ENCODE measurements at places on chromosomes 2 and 18.

DNA sequence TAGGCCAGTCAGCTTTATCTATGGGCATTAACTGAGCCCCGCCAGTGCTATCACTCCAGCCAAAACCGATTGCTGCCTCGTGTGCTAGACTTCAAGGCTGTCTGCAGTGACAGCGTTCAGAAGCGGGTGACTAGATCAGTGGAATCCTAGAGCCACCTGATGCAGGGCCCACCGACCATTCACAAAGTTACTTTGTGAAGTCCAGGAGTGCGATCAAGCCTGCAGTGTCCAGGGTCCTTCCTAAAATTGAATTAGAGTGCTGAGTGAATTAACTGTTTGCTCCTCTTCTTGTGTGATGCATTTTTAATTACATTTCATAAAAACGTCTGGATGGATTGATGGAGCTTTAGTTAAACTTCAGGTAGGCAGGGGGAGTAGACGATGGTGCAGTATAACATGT lies 13.9 kb downstream of the PCARE start:
- DNase-seq: no peak

DNA sequence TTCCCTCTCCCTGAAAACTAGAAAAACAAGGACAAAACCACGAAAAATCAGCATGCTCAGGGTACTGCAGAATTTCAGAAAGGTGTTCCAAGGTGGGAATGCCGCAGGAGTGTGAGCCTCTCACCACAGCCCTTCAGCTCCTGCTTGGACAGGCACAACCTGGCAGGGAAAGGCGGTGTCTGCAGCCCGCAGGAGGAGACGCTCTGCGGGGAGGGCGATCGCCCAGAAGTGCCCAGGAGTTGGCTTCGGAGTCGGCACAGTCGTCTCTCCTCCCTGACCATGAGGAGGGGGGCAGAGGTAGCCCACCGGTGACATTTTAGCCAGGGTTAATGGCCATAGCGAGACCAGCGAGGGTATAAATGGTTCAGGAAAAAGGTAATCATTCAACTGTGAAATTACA lies 57.2 kb downstream of the TMEM18 start:
- no peak for DNase-seq

DNA sequence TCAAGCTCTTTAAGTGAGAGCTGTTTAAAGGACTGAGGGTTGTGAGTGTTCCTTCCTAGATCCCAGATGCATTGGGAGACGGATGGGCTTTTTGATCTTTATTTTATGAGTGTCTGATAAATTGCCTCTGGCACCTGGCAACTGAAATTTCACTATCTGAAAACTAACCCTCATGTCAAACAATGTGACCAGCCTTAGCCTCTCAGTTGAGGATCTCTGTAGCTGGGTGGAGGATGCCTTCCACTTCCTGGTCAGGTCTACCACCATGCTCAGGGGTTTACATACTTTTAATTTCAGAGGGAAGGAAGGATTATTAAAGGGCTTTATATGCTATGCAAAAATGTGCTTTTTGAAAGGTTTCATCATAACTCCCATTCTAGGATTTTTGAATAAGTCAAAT lies 70.5 kb upstream of the NT5C1B start:
- DNase-seq: no peak

DNA sequence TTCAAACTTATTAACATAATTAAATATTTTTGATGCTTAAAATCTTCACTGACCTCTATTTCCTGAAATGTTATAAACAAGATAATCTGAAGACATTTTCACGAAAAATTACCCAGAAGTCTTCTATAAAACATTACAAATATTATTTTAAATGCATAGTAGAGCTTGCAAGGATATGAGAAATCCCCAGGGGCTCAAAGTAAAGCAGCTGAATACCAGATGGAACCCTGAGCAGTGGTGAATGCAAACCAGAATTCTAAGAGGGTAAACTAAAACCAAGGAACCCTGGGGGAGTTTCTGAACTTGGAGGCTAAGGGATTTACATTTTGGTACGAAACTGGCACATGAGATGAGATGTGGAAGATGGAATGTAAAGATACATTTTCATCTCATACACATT lies 83.6 kb downstream of the FSHR start:
- no peak for DNase-seq

DNA sequence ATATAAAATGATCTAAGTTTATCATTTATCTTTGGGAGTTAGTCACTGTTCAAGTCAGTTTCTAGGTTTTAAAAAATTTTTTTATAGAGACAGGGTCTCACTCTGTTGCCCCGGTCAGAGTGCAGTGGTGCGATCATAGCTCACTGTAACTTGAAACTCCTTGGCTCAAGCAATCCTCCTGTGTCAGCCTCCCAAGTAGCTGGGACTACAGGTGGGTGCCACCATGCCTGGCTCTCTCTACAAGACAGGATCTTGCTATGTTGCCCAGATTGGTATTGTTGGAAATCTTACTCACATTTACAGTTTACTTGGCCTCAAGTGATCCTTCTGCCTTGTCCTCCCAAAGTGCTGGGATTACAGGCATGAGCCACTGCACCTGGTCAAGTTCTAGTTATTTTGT lies 74.5 kb downstream of the MIB1 start:
- DNase-seq: no peak

- DNase-seq: no peak
These were observed 83.3 kb upstream of the CD28 start for GRCh38 chr2:203623096-203623495.

GRCh38 chr18:6626457-6626856 lies 103.1 kb upstream of the ARHGAP28 start:
- DNase-seq: no peak

DNA sequence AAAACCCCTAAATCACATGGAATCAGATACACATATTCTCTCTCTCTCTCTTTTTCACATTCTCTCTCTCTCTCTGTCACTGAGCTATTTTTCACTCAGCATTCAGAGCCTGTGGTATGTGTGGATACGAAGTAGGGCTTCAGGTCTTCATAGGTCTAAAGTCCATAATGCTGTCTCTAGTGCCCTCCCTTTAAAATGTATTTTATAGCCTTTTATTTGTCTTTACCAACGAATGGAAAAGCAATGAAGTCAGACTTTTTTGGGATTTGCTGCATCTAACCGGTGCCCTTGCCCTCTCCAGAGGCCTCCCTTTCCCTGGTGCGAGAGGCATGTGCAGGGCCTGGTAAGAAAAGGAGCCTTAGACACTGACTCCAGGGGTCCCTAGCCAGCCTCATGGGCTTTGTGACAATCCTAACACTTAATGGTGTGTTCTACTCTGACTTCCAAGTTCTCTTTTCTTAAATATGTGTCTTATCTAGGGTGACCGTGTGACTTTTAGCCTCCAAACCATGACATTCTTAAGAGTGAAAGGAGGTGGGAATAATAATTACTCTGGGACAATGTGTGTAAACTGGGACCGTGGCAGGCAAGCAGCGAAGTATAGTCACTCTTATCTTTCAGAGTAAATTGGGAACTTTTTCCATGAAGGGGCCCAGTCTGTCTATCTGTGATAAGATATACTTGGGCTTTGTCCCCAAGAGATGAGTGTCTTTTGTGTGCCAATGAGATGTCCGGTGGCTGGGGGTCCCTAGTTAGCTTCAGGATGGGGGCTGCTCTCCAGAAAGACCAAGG lies 101.1 kb downstream of the B3GNT2 start:
- DNase-seq: no peak

DNA sequence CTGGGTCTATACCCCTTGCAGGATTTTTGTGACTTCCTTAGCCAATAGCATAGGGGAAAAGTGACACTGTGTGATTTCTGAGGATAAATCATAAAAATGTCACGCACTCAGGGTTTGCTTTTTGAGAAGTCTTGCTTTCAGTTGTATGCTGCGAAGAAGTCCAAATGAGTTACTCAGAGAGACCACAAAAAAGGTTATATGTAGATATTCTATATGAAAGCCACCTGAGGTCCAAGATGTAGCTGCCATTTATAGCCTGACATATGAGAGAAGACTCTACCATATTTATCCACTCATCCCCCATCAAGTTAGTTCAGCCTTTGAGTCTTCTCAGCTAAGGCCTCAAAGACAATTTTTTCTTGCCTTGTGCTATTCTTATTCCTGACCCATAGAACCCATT lies 488.3 kb upstream of the MAP2 start:
- no peak for DNase-seq

DNA sequence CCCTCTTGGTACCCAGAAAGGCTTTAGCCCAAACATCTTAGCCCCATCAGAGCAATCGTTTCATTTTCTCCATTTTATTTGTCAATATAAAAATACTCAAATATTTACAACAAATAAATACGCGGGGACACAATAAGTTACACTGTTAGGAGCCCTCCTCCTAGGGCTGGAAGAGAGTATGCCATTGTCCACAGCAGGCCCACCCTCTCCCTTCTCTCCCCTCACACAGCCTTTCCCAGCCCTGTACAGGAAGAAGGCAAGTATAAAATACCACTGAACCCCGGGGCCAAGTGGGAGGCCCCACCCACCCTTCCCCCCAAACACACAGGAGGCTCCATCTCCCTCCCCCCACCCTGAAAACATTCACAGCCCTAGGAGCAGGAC lies 1.9 kb upstream of the ANKRD39 start:
- DNase-seq: no peak

DNA sequence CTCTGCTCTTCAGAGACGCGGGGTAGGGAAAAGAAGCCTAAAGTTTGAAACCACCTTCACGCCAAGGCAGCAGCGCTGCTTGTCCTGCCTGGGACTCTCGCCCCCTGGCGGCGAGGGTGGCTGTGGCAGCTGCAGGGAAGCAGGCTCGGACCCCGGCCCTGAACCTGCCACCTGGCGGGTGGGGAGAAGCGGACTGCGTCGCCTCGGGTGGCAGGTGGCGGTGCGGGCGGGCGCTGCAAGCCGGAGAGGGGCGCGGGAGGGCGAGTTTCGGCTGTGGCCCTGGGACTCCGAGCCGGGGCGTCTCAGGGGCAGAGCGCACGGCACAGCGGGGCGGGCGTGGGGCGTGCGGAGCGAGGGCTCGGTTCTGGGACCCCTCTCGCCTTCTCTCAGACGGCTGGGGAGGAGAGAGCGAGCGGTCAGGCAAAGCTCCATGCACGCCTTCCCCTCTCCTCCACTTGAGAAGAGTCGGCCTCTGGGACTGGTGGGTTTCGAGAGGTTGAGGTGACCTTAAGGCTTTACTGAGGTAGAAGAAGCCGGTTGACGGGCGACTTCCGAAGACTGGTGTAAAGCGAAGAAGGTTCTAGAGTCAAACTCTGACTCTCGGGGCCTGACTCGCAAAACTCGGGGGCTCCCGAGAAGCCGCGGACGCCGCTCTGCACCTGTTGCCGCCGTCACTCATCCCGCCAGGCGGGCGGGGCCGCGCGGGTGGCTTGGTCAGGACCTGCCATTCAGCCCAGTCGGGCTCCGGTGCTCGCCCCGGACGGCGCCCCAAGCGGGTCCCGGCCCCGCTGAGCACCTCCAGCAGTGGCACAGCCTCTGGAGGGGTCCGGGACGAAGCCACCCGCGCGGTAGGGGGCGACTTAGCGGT lies 1.1 kb upstream of the BOLL start:
- DNase-seq: peak; percentile 65

GRCh38 chr2:102986826-102987490 lies 225.1 kb downstream of the TMEM182 start:
- DNase-seq: no peak

DNA sequence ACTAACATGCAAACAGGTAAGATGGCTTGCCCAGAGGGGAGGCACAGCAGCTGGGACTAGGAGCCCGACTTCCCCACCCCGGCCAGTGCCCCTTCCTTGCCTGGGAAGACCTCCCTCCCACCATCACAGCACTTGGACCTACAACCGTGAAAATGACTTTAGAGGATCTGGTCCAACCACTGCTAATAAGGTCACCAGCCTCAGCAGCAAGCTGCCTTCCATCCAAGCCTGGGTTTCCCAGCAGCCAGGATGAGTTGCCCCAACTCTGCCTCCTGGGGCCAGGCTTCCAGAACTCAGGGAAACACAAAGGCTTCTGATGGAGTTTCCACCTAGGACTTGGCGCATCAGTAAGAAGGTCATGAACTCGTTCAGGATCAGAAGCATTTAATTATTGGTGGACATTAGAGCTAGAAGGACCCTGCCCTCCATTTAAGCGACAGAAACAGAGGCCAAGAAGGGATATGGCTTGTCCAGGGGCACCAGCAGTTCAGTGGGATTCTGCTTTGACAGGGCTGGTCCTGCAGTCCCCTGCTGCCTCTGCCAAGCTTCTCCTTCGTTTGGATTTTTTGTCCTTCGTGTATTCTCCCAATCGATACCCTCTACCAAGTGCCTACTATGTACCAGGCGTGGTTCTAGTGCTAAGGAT lies 403.0 kb upstream of the ID2 start:
- DNase-seq: no peak

- no peak for DNase-seq
These were observed 147.8 kb downstream of the TMEM18 start for GRCh38 chr2:529424-529823.

GRCh38 chr2:223039618-223040017 lies 12.4 kb upstream of the KCNE4 start:
- DNase-seq: no peak

GRCh38 chr2:188524519-188525113 lies 232.9 kb downstream of the GULP1 start:
- DNase-seq: no peak

- no peak for DNase-seq
These were observed 96.7 kb upstream of the SIX3 start for GRCh38 chr2:44844651-44845270.

DNA sequence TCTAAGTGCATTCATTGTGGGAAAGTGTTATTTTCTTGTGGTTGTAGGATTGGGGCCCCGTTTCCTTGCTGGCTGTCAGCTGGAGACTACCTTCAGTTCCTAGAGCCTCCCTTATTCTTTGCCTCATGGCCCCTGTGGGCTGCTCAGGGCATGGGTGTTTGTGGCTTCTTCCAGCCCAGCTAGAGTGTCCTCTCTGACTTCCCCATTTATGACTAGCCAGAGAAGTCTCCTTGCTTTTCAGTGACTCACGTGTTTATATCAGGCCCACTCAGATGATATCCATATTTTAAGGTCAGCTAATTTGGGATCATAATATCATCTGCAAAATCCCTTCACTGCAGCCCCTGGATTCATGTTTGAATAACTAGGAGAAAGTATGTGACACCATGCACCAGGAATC lies 62.8 kb downstream of the DTNA start:
- no peak for DNase-seq
